ENCODE measurements at places on chromosomes 3 and 15.

- DNase-seq, result no peak
Observed at GRCh38 chr15:59232476-59232875, 25.8 kb downstream of the LDHAL6B start.

DNA sequence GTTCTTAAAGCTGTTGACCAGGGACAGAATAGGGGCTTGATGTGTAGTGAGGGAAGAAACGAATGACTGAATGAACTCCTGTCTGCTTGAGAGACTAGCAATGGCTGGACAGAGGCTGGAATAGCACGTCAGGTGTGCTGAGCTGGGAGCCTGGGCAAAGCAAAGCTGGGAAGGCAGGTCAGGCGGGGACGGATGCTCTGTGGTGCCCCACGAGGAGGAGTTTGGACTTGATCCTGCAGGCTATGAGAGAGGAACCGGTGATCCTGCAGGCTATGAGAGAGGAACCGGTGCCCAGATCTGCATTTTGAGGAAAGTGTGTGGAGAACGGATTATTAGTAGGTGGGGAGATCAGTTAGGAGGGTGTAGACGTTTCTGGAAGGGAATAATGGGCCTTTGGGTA, 31.3 kb upstream of the PSTPIP1 start:
- no peak for DNase-seq

DNA sequence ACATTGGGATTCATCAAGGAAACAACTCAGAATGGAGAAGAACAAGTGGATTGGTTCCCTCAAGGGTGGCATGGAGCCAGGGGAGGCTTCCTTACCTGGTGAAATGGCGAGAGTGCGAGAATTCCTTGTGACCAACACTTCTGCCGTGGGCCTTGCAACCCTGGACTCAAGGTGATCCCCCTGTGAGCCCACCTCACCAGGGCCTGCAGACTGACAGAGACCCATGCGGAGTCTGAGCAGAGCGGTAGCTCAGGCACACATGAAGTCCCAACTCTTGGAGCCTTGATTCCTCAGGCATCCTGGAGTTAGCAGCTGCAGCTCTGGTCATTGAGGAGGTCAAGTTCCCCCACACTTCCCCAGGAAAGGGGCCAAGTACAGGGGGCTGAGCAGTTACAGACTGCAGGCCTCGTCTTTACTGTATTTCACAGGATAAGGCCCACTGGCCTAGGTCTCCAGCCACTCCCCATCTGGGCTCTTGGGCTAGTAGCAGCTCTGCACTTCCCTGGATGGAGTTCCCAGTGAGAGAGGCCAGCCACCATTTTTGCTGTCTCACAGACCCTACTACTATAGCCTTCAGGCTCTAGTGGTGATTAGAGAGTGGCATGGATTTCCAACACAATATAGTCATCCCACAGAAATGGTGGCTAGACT, 269.5 kb upstream of the DCBLD2 start:
- no peak for DNase-seq

DNA sequence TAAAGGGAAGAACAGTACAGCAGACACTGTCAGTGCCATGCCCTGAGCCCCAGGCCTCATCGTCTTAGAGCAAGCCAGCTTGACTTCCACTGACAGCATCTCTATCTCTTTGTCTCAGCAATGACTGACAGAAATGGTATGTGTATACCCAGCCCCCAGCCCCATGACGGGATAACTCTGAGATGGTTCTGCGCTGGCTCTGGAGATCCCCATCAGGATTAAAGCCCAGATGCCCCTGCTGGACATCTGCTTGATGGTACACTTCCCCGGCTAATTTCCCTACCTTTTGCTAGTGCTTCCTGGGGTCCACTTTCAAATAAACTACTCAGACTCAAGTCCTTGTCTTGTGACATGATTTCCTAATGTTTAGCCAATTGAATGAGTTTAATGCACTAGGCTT, 7.6 kb downstream of the NMNAT3 start:
- DNase-seq, result no peak

DNA sequence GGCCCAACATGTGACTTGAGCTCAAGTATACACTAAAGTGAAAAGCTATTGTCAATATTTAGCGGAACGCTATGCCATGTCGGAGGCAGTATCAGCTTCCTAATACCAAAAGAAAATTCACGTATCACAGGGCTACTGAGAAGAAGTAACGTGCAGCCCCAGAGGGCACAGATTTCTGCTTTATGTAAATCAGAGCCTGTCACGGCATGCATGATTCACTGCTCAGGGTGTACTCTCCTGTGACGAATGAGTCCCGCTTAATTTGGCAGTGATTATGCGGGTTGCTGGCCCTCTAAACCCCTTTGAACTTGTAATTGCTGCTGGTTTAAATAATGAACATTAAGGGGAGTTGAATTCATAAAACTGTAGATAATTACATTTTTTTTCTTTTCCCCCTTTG, 85.3 kb downstream of the MEIS2 start:
- no peak for DNase-seq

DNA sequence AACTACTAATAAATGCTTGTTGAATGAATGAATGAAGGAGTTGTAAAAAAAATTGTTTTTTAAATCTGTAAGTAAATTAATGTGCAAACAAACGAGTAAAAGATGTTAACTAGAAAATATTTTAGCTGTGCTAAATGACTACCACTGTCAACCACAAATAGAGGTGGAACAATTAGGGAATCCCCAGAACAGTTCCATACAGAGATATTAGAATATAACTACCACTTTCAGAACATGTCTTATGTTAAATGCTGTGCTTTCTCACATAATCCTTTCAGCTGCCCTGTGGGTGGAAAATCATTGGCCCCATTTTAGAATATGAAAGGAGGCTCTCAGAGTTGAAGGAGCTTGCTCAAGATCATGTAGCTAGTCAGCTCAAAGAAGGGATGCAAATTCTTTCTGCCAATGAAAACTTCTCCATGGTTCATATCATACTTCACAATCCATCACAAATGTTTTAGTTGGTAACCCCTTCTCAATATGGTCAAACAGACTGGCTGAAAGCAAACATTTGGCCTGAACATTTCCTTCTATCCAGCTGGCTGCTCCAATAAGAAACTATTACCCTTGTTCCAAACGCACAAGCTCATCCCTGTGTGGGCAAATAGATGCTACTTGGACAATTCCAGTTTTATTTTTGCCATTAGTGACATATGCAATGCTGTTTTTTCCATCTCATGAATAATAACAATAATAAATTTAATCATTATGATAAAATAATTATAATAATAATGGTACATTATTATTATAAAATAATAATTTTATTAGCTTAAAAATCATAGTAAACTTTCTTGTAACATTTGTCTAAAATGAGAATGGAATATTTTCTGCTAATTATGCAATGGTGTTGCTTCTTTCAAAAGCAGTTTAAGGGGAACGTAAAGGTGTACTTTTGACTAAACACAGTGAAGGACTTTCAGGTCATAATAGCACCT, 290.4 kb upstream of the STT3B start:
- DNase-seq, result no peak

DNA sequence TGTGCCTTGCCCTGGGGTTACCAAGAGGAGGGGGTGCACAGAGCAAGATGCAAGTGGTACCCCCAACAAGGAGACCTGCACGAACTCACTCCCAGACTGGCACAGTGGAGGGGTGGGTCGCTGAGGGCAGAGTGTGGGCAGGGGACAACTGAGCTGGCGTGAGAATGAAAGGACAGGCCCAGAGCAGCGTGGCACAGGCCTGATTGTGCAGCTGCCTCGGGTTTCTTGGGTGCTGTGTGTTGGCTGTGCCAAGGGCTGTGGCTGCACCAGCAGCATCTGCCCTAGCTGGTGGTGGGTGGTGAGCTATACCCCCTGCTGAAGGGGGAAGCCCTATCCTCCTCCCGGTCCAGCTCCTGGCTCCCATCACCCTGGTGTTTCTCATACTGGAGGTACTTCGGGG, 92.4 kb downstream of the TMEM266 start:
- no peak for DNase-seq

DNA sequence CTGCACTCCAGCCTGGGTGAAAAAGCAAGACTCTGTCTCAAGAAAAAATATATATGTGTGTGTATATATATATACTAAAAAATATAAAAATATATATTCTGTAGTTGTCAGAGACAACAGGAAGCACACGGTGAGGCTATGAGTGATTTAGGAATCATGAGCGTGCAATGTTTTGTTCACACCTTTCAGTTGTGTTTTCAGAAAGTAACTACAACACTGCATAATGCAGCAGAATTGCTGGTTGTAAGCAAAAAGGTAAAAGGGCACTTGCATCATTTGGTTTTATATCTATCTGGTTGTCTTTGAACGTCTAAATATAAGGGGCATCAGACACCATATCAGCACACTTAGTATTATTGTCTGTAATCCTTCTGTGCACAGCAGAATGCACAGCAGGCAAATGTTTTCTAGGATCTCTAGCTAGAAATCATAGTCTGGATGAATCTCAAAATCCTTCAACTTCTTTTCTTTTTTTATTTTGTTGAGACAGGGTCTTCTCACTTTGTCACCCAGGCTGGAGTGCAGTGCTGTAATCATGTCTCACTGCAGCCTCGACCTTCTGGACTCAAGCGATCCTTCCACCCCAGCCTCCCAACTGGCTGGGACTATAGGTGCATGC, 44.8 kb downstream of the CCR3 start:
- no peak for DNase-seq

DNA sequence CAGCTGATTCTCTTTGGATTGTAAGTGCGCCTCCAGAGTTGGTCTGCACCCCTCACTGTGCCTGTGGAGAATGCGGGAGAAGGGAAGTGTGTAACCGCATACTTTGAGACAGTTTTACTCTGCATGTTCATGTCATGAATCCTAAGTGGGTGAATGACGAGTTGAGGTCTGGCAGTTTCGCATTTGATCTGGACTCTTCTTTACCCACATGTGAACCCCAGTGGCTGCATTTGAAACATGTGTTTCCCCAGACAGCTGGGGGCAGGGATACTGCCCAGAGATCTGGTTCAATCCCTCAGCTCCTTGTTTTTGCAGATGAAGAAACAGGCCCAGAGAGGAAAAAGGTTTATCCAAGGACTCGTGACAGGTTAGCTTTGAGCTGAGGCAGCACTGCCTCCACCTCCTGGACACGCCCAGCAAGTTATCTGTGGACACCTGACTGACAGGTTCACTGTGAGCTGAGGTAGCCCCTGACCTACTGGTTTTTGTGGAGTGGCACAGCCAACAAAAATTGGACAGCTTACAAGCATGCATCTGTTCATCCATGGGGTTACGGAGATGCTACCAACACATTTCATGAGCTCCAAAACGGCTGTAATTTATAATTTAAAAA, 207.3 kb downstream of the XXYLT1 start:
- DNase-seq, result no peak

GRCh38 chr3:72334681-72335457, 513.4 kb downstream of the SHQ1 start:
- no peak for DNase-seq

DNA sequence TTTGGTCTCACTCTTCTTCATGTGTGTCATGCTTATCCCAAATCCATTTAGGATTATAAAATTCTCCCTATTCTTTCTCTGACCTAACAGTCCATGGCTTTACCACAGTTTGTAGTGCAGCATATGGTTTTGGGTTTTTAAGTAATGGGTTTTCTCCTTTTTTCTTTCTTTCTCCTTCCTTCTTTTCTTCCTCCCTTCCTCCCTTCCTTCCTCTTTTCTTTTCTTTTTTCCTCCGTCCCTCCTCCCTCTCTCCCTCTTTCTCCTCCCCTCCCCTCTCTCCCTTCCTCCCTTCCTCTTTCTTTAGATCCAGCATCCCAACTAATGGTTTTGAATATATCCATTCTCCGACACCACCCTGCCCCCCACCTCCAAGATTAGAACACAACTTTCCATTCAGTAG, 118.9 kb downstream of the RBPMS2 start:
- DNase-seq, result no peak

DNA sequence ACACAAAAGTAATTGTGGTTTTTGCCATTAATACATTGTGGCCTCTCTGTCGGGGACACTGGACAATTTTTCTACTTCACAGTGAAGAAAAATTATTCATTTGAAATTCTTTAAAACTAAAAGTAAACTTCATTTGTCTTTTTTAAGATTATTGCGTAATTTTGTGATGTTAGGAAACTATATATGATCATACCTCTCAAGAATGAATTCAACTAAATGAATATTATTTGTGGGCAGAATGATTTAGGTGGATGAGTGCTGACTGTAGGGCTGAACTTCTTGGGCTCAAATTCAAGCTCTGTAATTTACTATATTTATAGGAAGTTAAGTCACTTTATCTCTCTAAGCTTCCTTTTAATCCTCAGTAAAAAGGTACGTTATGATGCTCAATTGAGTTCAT, 441.2 kb downstream of the ROBO1 start:
- no peak for DNase-seq

DNA sequence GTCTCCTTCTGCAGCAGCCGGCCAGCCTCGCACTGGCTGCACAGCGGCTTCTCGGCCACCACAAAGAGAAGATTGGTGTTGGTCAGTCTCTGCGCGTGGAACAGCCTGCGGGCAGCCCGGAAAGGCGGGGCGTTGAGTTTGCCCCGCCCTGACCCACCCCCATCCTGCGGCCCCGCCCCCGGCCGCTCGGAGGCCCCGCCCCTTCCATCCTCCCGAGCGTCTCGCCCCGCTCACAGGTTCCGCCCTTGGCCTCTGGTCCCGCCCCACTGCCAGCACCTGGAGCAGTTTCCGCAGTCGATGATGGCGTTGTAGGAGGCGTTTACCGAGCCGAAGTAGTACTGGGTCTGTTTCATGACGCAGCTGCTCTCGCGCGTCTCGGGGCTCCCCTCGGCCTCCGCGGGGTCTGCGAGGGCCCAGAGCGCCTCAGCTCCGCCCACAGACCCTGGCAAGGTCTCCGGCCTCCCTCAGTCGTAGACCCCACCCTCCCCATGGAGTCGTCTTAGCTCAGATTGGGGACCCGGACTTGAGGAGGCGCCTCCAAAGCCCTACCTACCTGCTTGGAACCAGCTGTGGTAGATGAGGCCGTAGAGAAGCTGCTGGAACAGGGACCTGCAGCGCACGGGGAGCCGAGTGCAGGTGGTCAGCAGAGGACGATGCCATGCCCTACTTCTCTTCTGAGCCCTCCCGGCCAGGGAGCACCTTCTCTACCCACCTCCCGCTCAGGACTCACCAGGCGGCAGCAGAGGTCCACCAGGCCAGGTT, 5.9 kb upstream of the TMEM115 start:
- peak; percentile 95 for DNase-seq

GRCh38 chr3:99134986-99135385, 233.5 kb upstream of the DCBLD2 start:
- DNase-seq, result no peak

Data from stimulated activated CD4-positive, alpha-beta T cell treated with anti-CD3 and anti-CD28 coated beads, Interleukin-4, amount 100 ng/mL, for 4 hours (primary cell).